ENCODE measurements at places on chromosomes 1 and 21. TPM values are rescaled to one million over a fixed set of nuclear protein-coding genes. Genes with fewer than 3 reads are reported as not detected.

FAM72A gene
- 2.0 TPM for total RNA-seq

CBS gene
- 4.2 TPM for total RNA-seq

TEX38 gene
- total RNA-seq: not detected

BRDT gene
- total RNA-seq: not detected

RIPPLY3 gene
- total RNA-seq: not detected

DCAF6 gene
- 80.5 TPM for total RNA-seq

SPRR2A gene
- total RNA-seq: 74.6 TPM

CORT gene
- total RNA-seq: not detected

HSD11B1 gene
- total RNA-seq: 18.7 TPM

DTL gene
- total RNA-seq: 7.4 TPM

TIE1 gene
- total RNA-seq: 36.1 TPM

HMGN2 gene
- total RNA-seq: 127 TPM

DNA sequence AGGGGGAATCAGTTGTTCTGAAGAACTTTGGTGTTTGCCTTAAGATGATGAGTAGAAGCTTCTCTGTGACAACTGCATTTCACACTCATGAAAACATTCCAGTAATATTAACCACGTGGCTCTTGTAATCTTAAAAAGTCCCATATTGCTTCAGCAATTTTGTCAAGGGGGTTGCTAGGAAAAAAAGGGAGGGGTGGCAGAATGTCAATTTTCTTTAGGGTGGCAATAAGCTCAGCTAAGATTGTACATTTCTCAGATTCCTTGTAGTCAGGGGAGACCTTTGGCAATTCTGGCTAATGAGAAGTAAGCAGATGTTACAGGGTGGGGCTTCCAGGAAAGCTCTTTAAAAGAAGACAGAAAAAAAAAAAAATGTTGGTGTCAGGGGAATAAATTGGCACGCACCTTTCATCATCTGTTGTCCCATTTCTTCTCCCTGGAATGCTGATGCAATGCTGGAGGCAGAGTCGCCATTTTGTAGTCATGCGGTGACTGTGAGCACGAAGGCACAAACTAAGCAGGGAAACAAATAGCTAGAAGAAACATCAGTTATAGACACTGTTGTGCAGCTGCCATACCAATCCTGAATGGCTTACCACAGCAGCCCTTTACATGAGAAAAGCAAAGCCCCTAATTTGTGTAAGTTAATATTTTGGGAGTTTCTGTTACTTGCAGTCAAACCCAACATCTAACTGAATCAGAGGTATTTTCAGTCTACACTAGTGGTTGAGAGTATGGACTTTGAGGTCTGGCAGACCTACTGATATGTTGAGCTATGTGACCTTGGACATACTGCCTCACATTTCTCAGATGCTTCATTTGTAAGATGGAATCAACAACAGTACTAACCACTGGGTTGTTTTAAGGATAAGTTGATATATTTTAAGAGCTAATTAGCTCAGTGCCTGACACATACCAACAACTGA is 56.1 kb upstream of the MRPS6 start:
- H3K4me3 ChIP-seq: no peak overlapping the region
- DNase-seq: no peak
- H3K36me3 ChIP-seq: no peaks in the 10 kb centered on the region
- H3K27ac ChIP-seq: no peak overlapping the region

- H3K27ac ChIP-seq: peak overlapping the region; percentile 91
- peak overlapping the region; percentile 81 for H3K4me3 ChIP-seq
- peaks cover 38% of the 10 kb centered on the region for H3K4me1 ChIP-seq
- H3K36me3 ChIP-seq: no peaks in the 10 kb centered on the region
- H3K27me3 ChIP-seq: no peaks in the 10 kb centered on the region
Measured at GRCh38 chr1:167722152-167722869, 529 bp downstream of the MPZL1 start.

GRCh38 chr1:15758953-15759661 is 512 bp downstream of the FBLIM1 start:
- H3K36me3 ChIP-seq: no peaks in the 10 kb centered on the region
- peaks cover 62% of the 10 kb centered on the region for H3K4me1 ChIP-seq
- H3K27ac ChIP-seq: peak overlapping the region; percentile 87
- peak overlapping the region; percentile 80 for H3K4me3 ChIP-seq
- DNase-seq: no peak
- no peaks in the 10 kb centered on the region for H3K27me3 ChIP-seq

GRCh38 chr1:167173516-167174184 is 47.0 kb upstream of the POU2F1 start:
- no peak for DNase-seq
- no peak overlapping the region for H3K27ac ChIP-seq
- H3K4me1 ChIP-seq: peaks cover 11% of the 10 kb centered on the region

GRCh38 chr1:199010492-199010891 is 371.7 kb downstream of the PTPRC start:
- H3K36me3 ChIP-seq: no peaks in the 10 kb centered on the region
- no peaks in the 10 kb centered on the region for H3K4me1 ChIP-seq
- no peaks in the 10 kb centered on the region for H3K27me3 ChIP-seq
- DNase-seq: no peak

DNA sequence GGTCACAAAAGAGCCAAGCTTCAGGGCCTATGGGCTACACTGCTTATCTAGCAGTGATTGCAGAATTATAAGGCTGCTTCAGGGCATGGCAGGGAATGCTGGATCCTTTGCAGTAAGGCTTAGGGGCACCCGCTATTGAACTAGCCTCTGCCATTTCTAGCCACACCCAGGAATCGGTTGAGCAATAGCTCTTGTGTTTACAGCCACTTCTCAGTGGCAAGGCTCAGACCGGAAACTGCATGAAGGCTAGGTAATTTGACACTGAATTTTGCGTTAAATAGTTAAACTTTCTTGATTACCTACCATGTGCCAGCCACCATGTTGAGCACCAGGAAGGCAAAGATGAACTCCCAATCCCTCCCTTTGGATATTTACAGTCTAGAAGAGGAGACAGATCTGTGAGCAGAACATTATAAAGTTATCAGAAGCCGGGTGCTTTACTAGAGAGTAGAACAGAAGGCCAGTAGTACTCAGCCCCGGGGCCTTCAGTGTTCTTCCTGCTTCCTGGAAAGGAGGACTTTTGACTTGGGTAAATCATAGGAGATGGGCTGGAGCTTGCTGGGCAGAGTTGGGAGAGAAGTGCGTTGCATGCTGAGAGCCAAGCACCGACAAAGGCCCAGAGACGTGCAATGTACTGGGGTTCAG is 98.6 kb upstream of the LPGAT1 start:
- no peaks in the 10 kb centered on the region for H3K27me3 ChIP-seq
- peaks cover 16% of the 10 kb centered on the region for H3K4me1 ChIP-seq
- H3K27ac ChIP-seq: no peak overlapping the region
- no peaks in the 10 kb centered on the region for H3K36me3 ChIP-seq
- no peak for DNase-seq

- H3K4me3 ChIP-seq: no peak overlapping the region
- H3K27ac ChIP-seq: no peak overlapping the region
- H3K4me1 ChIP-seq: peaks cover 16% of the 10 kb centered on the region
- H3K27me3 ChIP-seq: no peaks in the 10 kb centered on the region
- DNase-seq: no peak
- H3K36me3 ChIP-seq: no peaks in the 10 kb centered on the region
Measured at GRCh38 chr1:109890115-109890953, 20.3 kb upstream of the CSF1 start.

- H3K27ac ChIP-seq: no peak overlapping the region
- no peaks in the 10 kb centered on the region for H3K27me3 ChIP-seq
- H3K36me3 ChIP-seq: no peaks in the 10 kb centered on the region
- DNase-seq: no peak
Measured at GRCh38 chr1:152247316-152247715, 23.3 kb upstream of the HRNR start.

GRCh38 chr21:38203229-38203628 is 53.6 kb upstream of the KCNJ15 start:
- H3K27me3 ChIP-seq: no peaks in the 10 kb centered on the region
- no peaks in the 10 kb centered on the region for H3K4me1 ChIP-seq
- H3K27ac ChIP-seq: no peak overlapping the region
- no peaks in the 10 kb centered on the region for H3K36me3 ChIP-seq
- no peak for DNase-seq

- no peaks in the 10 kb centered on the region for H3K4me1 ChIP-seq
- H3K4me3 ChIP-seq: no peak overlapping the region
- no peaks in the 10 kb centered on the region for H3K27me3 ChIP-seq
Measured at GRCh38 chr1:3989465-3989864, 89.4 kb upstream of the C1orf174 start.

GRCh38 chr21:28758883-28759242 is 233.8 kb downstream of the LTN1 start:
- H3K4me1 ChIP-seq: peaks cover 12% of the 10 kb centered on the region
- no peak overlapping the region for H3K4me3 ChIP-seq
- H3K27ac ChIP-seq: no peak overlapping the region
- H3K27me3 ChIP-seq: no peaks in the 10 kb centered on the region

DNA sequence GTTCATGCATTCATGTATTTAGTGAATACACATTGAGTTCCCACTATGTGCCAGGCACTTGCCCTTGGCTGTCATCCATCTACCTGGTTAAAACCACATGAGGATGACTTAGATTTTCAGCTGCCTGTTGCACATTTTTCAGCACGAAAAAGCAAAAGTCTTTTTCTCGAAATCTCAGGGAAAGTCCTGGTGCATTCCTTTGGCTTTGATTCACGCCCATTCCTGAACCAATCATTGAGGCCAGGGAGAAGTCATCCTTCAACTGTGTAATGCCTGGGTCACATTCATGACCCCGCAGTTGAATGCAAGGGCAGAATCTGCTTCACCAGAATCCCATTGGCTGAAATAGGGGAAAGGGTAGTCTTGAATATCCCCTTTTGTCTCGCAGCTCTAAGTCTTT is 84.4 kb downstream of the RNF220 start:
- no peak for DNase-seq
- no peaks in the 10 kb centered on the region for H3K27me3 ChIP-seq
- no peak overlapping the region for H3K4me3 ChIP-seq
- no peaks in the 10 kb centered on the region for H3K36me3 ChIP-seq
- H3K4me1 ChIP-seq: peaks cover 16% of the 10 kb centered on the region
- no peak overlapping the region for H3K27ac ChIP-seq

DNA sequence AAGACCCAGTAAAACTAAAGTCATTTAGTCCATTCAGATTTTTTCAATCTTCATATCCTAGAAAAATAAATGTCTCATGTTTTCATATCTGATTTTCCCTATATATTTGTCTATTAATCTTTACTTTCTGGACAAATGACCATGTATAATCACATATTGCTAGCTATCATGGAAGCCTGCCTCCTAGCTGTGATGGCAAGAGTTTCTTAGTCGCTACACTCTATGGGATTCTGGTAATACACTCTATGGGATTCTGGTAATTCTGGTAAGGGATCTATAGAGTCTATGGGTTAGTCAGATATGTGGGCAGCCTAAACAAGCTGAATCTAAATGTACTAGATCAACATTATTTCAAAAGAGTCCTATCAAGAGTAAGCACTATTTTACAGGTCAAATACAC is 198.7 kb upstream of the LHX8 start:
- H3K36me3 ChIP-seq: no peaks in the 10 kb centered on the region
- H3K4me1 ChIP-seq: no peaks in the 10 kb centered on the region
- H3K27me3 ChIP-seq: no peaks in the 10 kb centered on the region
- no peak for DNase-seq
- H3K27ac ChIP-seq: no peak overlapping the region
- H3K4me3 ChIP-seq: no peak overlapping the region

GRCh38 chr1:225998560-225999226 is 450 bp downstream of the SDE2 start:
- peaks cover 37% of the 10 kb centered on the region for H3K4me1 ChIP-seq
- H3K27ac ChIP-seq: peak overlapping the region; percentile 94
- no peaks in the 10 kb centered on the region for H3K27me3 ChIP-seq
- DNase-seq: no peak

DNA sequence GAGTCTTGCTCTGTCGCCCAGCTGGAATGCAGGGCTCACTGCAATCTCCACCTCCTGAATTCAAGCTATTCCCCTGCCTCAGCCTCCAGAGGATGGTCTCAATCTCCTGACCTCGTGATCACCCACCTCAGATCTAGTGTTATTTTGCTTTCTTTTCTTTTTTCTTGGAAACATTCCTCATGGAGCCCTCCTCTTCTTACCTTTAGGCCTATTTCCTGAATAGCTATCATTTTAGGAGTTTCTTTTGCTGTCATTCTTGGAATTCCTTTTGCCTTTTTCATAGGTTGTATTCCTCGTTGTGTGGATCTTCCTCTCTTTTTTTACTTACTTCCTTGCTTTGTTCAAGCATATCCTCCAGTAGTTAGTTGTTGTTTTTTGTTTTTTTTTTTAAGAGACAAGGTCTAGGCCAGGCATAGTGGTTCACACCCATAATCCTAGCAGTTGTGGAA is 173.8 kb downstream of the RASAL2 start:
- no peak overlapping the region for H3K4me3 ChIP-seq
- H3K27me3 ChIP-seq: no peaks in the 10 kb centered on the region
- no peaks in the 10 kb centered on the region for H3K4me1 ChIP-seq

DNA sequence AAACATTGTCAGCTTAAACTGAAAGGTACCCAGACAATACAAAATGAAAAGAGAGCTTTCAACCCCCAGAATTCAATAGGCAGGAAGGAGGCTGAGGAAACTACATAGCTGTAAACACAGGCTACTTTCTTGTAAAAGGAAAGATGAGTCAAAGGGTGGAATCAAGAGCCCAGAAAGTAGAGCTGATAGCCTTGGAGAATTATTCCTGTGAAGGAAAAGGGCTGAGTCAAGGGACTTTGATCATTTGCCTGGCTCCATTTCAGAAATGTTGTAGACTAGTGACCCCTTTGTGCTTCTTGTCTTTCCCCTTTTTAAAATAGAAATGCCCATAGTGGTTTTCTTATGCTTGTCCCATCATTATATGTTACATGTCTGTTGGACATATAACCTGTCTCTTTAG is 597.6 kb downstream of the ADGRL2 start:
- no peak for DNase-seq
- H3K27me3 ChIP-seq: no peaks in the 10 kb centered on the region
- H3K4me3 ChIP-seq: no peak overlapping the region
- no peak overlapping the region for H3K27ac ChIP-seq
- H3K4me1 ChIP-seq: no peaks in the 10 kb centered on the region
- no peaks in the 10 kb centered on the region for H3K36me3 ChIP-seq

DNA sequence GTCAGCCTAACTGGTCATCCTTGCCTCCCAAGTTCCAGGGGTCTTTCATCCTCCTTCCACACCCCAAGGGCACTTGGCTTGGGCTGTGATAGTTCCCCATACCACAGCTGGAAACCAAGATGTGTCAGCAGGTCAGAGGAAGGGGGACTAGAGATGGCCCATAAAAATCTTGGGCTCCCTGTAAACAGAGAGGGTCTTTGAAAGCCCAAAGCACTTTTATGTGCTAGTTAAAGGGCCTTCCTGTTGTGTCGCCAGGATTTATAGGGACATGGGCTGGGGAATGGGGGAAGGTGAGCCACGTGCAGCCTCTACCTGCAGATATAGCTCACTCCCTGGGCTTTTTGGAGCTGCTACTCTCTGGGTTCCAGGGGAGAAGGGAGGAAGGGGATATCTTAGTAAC is 11.9 kb upstream of the UBL4B start:
- H3K4me1 ChIP-seq: no peaks in the 10 kb centered on the region
- H3K36me3 ChIP-seq: no peaks in the 10 kb centered on the region
- no peaks in the 10 kb centered on the region for H3K27me3 ChIP-seq

GRCh38 chr1:41915786-41916571 is 2.7 kb downstream of the HIVEP3 start:
- no peaks in the 10 kb centered on the region for H3K27me3 ChIP-seq
- DNase-seq: no peak
- peaks cover 18% of the 10 kb centered on the region for H3K4me1 ChIP-seq
- H3K36me3 ChIP-seq: no peaks in the 10 kb centered on the region
